ENCODE measurements at places on chromosomes 11 and 22.

DNA sequence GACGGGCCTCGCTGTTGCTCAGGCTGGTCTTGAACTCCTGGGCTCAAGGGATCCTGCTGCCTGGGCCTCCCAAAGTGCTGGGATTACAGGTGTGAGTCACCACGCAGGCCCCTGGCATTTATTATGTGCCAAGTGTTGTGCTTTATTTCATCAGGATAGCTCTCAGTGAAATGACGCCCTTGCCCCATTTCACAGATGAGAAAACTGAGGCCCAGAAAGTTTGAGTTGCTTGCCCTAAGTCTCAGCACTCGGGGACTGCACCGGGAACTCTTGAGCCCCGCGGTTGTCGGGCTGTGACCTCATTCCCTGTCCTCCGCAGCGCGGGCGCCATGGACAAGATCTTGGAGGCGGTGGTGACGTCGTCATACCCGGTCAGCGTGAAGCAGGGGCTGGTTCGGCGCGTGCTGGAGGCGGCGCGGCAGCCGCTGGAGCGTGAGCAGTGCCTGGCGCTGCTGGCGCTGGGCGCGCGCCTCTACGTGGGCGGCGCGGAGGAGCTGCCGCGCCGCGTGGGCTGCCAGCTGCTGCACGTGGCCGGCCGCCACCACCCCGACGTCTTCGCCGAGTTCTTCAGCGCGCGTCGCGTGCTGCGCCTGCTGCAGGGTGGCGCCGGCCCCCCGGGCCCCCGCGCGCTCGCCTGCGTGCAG, 7.3 kb downstream of the USP35 start:
- no peak for DNase-seq

GRCh38 chr11:29452146-29452545, 564.7 kb downstream of the KCNA4 start:
- DNase-seq = no peak

- no peak for DNase-seq
Observed at GRCh38 chr11:130088919-130089673, 19.4 kb downstream of the APLP2 start.

- no peak for DNase-seq
Observed at GRCh38 chr11:134289167-134289566, 13.0 kb downstream of the GLB1L3 start.

DNA sequence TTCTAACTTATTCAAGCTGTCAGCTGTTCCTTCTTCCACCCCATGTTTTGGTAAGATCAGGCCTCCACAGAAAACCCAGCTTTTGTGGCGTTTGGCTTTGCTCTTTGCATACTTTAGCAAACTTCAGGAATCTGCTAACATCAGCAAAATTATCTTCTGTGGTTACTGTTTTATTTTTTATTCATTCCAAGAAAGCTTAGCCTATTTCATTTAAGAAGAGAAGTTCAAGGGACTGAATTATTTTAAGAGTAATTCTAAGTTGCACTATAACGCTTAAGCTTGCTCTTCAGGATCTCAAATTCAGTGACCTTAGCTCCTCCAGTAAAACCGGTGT, 1.1 kb downstream of the JHY start:
- no peak for DNase-seq

DNA sequence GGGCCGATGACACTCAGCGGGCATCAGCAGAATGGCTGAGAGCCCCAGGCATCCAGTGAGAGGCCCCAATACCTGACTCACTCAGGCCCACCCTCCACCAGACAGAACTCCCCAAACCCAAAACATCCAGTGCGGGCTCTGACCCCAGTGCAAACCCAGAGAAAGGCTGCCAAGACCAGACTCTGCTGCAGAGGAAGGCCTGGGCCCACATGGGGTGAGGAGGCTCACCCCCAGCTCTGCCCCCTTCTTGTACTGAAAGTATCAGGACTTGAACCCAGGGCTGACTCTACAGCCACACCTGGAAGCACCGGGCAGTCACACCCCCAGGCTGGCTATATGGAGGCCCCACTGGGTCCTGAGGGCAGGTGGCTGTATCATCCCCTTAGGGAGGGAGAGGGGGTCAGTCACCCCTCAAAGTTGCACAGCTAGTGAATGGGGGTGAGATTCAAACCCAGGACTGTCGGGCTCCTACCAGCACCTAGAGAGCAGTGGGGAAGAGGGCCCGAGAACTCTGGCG, 49.3 kb downstream of the IGLL1 start:
- DNase-seq = no peak

GRCh38 chr11:93740031-93740729, 1.1 kb downstream of the TAF1D start:
- DNase-seq = peak; percentile 26

DNA sequence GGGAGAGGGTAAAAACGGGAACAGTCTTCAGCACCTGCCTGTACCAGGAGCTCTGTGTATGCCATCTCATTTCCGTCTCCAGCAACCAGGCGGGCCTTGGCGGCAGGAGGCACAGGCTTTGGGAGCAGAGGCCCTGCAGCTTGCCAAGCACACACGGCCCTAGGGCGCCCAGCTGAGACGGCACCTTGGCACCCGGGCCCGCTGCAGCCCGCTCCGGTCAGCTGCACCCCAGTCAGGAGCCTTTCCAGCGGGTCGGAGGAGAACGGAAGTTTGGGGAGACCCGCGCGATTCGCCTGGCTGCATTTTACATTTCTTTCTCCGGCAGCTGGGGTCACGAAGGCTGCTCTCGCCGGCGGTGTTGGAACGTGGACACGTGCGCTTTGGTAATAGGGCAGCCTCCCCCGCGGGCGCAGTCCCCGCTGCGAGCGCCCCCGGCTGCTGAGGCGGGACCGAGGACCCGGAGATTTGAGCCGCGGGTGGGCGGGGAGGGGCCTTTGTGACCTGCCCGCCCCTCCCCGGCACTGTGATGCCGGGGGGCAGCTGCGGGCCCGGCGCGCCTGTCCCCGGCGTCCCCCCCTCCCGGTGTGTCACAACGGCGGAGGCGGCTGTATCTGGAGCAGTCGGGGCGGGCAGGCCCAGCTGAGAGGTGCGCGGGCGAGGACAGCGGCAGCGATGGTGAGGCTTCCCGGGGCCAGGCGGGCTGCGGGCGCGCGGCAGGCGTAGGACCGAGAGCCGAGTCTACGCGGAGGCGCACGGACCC, at the start of gene TUBA8:
TSS of gene TUBA8 (plus strand) at position 616 of the 760 bp plus-strand sequence. CDS start at position 673, 57 bp downstream.
- peak; percentile 75 for DNase-seq

DNA sequence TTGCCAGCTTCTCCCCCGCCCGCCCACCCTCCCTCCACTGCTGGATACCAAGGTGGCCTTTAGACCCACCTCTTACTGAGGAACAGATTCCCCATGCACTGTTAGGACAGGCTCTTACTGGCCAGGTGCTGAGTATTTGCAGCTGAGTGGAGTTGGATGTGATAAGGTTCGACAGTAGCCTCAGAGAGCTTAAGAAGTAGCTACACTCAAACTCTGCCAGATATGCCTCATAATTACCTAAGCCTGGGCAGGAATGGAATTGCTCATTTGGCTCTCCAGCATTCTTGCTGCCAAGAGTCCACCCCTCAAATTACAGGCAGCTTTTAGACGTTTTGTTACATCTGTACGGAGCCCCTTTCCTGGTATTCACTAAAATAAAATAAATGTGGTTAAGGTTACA, 9.6 kb downstream of the FAM181B start:
- no peak for DNase-seq

DNA sequence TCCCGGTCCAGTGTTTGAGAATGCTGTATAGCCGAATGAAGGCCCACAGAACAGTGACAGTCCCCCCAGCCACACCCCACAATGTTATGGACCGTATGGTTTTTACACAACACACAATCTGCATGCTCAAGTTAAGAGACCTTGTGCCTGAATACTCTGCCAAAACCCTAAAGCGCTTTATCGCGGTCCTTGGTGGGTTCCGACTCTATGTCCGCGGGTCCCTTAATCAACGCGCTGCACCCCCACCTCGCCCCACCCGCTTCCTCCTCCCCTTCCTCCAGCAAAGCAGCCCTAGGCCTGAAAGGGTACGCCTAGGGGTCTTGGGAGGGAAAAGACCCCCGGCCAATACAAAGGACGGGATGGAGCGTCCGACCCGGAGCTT, 442 bp downstream of the COPB1 start:
- DNase-seq = peak; percentile 22

DNA sequence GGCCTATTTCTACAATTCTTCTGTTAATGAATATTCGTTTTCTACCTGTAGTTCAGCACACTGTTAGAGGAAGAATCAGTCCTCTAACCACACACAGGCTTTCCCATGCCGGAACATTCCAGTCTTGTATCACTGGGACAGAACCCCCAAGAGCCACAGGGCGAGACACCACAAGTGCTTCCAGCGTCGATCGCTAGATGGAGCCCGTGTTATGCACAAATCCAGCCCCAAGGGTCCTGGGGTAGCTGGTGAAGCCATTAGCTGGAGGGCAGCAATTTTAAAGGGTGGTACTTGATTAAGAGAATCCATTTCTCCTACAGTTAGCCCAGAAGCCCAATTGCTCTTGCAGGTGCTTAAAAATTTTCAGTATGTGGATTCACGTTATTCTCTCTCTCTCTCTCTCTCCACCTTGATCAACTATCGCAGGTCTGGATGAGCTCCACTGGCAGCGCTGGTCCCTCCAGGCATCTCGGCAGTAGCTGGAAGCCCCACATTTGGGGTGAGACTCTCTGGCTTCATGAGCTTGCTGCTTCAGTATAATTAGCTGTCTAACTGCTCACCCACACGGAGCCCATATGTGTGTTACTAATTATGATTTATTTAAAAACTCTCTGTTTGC, 148.2 kb upstream of the SNX19 start:
- peak; percentile 84 for DNase-seq

GRCh38 chr22:23288301-23289129, 108.2 kb downstream of the BCR start:
- DNase-seq = no peak

DNA sequence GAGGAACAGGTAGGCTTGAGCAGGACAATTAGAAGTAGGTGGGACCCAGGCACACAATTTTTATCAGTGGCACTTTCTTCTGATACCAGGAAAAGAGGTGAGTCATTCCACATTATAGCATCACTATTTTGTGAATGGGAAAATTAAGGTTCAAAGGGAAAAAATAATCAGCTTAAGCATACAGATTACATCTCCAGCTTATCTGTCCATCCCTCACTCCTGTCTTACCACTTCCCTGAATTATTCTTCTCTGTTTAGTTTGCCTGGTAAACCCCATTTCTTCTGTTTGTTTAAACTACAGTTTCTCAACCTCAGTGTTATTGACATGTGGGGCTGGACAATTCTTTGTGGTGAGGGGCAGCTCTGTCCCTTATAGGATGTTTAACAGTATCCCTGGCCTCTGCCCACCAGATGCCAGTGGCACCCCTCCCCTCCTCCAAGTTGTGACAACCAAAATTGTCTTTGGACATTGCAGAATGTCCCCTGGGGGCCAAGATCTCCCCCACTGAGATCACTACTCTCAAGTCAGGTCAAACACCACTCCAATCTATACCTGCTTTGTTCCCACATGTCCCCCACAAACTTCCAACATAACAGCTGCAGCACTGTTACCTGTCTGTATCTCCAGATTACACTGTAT, 8.5 kb upstream of the XBP1 start:
- DNase-seq = no peak

DNA sequence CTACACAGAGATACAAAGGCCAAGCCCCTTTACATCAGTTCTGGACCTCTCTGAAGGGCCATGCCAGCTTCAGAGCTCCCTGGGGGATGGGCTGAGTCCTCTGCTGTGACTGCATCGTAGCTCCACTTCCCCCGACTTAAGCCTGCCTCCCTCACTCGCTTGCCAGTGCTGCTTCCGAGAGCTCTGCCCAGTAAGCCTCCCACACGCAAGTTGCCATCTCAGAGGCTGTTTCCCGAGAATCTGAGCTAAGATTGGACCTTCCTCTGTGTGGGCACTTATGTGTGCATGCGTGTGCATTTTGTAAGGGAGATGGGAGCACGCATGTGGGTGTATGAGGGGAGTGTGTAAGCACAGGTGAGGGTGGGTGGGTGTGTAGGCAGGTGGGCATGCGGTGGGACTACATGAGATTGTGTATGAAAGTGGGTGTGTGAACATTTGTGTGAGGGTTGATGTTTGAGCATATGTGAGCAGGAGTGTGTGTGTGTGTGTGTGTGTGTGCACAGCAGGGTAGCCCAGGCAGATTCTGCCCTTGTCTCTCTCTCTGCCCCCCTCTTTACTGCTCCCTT, 163.0 kb upstream of the SYT13 start:
- DNase-seq = no peak

GRCh38 chr11:113045146-113045545, 83.9 kb downstream of the NCAM1 start:
- no peak for DNase-seq

DNA sequence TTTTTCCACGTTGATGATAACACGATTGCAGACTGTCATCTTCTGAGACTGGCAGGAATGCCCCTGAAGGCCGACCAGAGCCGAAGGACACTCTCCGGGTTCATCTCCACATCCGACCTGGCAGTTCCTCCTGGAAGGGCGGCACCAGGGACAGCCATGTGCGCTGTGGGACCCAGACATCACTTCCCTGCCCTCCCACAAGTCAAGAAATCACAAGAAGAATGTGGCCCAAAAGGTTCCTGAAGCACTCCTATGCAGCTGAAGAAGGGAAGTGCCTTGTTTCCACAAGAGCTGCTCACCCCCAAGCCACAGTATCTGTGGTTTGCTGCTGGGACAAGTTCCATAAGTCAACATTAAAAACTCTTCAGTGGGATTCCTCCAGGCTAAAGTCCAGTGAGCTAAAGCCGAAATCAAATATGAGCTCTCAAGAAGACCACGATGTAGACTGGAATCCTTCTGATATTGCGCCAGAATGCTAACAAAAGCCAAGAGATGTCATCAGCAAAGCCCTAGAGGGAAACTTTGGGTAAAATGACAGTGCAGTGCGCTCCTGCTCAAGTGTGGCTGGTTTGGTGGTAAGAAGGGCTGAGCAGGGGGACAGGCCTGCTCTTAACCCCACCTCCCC, 21.2 kb downstream of the PACSIN2 start:
- DNase-seq = no peak

GRCh38 chr22:19336133-19337075, 44.9 kb upstream of the CLTCL1 start:
- DNase-seq = no peak

DNA sequence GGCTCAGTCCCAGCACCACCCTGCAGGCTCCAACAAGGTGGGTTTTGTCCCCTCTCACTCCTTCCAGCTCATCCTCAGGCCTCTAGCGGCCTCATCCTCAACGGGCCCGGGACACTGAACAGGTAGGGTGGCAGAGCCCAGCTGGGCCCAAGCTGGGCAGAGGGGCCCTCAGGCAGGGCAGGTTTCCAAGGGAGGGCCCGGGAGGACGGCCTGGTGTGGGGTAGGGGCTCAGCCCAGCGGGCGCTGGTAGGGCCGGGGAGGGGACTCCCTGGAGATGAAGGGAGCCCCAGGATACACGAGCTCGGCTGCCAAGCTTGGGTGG, 2.5 kb upstream of the IFITM10 start:
- DNase-seq = no peak

GRCh38 chr11:94934846-94935245, 38.5 kb downstream of the CWC15 start:
- no peak for DNase-seq

Measured in AG08396 (cell line).